Epithelial cell of proximal tubule (primary cell): ENCODE measurements at places on chromosomes 11 and 22.

GRCh38 chr11:111765320-111765983 lies 737 bp downstream of the PPP2R1B start:
- no peak for DNase-seq

- no peak for DNase-seq
These were observed 4.1 kb downstream of the PPP1CA start for GRCh38 chr11:67397536-67397935.

DNA sequence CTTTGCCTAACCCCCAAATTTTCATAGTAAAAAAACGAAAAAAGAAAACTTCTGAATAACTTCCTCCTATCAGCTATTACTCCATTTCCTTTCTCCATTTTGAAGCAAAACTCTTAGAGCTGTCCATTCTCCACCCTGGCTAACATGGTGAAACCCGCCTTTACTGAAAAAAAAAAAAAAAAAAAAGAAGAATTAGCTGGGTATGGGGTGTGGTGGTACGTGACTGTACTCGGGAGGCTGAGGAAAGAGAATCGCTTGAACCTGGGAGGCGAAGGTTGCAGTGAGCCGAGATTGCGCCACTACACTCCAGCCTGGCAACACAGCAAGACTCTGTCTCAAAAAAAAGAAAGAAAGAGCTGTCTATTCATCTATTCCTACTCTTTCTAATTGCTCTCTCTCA lies 11.3 kb upstream of the NXF1 start:
- DNase-seq, result no peak

DNA sequence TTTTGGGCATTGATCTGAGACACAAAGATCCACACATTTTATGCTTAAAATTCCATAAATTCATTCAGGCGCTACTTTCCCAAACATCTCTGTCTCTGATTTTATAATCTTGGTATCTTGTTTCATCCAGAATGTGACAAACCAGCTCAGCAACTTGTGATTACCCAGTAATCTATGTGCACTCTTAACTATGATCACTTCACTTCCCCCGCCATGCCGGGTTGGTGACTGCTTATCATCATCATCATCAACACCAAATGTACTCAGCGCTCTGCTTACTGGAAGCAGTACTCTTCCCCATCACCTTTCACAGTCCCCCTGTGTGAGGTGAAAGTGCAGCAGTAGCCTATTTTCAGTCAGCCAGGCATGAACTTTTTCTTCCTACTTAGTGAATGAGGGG lies 15.2 kb upstream of the MMP7 start:
- no peak for DNase-seq
